ENCODE measurements at places on chromosomes 3 and 15. TPM values are rescaled to one million over a fixed set of nuclear protein-coding genes. Genes with fewer than 3 reads are reported as not detected.

RAD18 gene
- polyA plus RNA-seq, result 13.9 TPM

THSD4 gene
- polyA plus RNA-seq, result not detected

DLG1 gene
- polyA plus RNA-seq, result 29.0 TPM

PIF1 gene
- polyA plus RNA-seq, result not detected

SYNM gene
- polyA plus RNA-seq, result not detected

SNURF gene
- polyA plus RNA-seq, result 20.2 TPM

SLCO2A1 gene
- not detected for polyA plus RNA-seq

CYP1A2 gene
- not detected for polyA plus RNA-seq

TM6SF1 gene
- polyA plus RNA-seq, result 2.2 TPM

C3orf85 gene
- polyA plus RNA-seq, result not detected
